ELF-1 (cell line): ENCODE measurements at places on chromosomes 2 and 18.

GRCh38 chr2:200810252-200810997, 1.3 kb upstream of the BZW1 start:
- no peak for DNase-seq

DNA sequence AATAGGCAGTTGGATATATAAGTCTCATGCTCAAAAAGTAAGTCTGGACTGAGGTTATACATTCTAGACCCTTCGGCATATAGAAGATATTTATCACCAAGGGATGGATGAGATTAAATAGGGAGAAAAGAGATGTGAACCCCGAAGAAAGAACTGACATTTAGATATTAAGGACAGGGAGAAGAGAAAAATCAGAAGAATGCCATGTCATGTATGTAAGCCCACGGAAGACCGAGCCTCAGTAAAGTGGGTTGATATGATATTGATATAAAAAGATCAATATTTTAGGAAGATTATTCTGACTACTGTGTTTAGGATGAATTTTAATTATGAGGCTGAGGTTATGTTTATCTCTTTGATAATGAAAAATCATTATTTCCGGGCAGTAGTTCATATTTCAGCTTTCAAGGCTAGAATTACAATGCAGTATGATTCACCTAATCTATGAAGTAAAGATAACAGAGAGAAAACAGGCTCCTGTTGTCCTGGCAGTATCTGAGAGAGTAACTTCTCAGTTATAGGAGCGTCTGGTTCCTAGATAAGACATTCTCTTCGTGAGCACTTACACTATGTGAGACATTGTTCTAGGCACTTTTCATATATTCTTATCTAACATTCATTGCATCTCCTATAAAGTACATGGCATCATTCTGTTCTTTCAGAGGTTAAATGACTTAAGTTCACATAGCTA, 83.0 kb downstream of the UBR3 start:
- no peak for DNase-seq

- no peak for DNase-seq
Observed at GRCh38 chr2:24365826-24366225, 5.5 kb upstream of the ITSN2 start.

DNA sequence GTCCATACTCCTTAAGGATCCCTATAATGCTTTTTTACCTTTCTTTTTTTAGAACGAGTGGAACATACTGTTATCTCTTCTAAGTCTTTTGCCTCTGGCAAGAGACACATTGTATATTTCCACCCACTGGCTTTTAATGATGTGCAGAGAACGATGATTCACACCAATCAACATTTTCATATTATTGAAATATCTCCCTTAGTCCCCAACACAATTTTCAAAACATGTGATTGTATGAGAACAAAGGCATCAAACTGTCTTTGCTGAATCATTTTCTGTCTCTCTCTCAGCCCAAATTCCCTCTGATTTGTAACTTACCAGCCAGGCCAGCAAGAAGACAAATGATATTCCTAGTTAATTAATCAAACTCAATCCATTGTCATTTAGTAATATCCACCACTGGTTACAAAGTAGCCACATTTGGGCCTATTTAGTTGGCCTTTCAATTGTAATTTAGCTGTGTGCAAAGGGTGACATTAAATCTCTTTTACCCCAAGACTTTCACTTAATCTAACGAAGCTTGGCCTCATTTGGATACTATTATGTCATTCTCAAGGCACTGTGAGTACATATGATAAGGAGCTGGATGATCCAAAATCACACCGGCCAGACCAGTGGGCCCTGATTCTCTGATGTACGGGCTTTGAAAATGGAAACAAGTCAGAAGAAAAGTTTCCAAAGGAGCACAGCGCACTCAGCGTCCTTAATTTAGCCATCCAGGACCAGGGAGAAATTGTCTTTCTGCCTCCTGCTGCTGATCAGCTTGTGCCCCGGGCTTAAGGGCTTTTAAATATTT, 185.1 kb downstream of the SCG2 start:
- no peak for DNase-seq

DNA sequence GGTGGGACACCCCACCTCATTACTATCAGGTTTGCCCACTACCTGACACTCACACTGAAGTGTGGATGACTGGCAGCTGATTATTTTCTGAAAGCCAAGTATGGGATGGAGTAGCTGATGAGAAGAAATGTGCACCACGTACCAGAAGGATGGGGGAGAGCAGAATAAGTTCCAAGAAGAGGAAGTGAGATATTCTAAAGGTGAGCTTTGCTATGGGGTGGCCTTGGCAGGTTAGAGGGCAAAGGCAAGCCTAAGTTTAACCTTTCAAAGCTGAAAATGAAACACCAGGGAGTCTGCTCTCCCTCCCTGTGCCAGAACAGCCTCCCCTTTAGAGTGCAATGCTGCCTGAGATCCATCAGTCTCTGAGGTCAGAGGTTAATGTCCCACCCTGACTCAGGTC, 196.1 kb upstream of the OSR1 start:
- no peak for DNase-seq
